ELR (cell line): ENCODE measurements at places on chromosomes 7 and 10.

GRCh38 chr7:78792006-78792405 is 661.5 kb downstream of the MAGI2 start:
- DNase-seq = no peak

- DNase-seq = no peak
Measured at GRCh38 chr7:114802632-114803031, 119.3 kb upstream of the MDFIC start.

- DNase-seq = no peak
Measured at GRCh38 chr10:93796167-93796566, 38.4 kb downstream of the LGI1 start.

DNA sequence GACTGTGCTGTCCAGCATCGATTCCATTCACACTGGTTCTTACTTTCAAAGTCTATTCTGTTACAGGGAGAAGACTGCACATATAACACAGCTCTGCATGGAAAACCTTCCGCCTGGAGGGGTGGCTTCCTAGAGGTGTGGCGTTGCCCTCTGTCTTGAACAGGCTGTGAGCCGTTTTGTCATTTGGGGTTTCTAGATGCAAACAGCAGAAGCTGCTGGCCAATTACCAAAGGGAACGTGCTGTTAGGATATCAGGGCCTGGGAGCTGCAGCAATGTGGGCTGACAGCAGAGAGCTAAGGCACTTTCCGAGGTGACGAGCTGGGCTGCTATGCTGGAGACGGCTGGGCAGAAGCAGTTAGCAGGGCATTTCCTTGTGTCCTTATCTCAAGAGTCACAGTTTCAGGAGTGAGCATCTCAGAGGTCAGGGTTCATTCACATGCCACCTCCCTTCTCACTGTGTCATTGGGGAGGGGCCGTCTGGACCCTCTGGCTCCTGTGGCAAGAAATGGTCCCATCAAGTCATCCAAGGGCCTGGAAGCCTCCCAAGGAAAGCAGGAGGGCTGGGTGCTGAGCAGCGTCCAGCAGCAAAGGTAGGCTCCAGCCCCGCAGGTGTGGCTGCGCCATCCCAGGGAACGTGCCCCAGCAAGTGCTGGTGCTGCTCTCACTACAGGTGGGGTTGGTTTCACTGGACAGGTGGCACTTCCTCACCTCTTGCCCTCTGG is 106.5 kb downstream of the WDR37 start:
- DNase-seq = no peak

DNA sequence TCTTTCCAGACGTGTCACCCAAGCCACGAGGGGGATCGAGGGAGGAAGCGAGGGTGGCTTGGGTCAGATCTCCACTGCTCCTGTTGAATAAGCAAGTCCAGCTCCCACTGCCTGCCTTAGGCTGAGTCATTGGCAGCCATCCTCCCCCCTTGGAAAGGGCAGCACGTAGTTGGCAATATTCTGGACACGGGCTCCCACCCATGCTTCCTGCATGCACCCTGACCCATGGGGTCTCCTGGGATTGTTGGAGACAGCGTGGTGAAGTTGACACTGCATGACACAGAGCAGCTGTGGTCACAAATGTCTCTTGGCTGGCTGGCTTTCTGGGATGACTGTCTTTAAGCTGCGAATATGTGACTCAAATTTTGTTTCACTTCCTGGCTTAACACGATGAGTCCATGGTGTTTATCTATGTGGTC is 11.2 kb downstream of the BTBD16 start:
- peak; percentile 66 for DNase-seq

DNA sequence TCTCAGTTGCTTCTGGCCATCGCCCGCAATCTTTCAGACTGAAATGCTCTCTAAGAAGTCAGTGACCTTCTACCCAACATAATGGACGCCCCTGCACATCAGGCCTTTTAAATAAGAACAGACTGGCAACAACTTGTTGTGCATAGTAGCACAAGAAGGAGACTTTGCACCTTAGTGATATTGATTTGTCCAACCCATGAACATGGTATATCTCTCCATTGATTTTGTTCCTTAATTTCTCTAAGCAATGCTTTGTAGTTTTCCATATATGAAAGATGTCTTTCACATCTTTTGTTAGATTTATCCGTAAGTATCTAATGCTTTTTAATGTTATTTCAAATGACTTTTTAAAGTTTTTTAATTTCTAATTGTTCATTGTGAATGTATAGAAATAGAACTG is 4.3 kb downstream of the IL15RA start:
- DNase-seq = no peak

- DNase-seq = no peak
Measured at GRCh38 chr10:58609532-58610150, 97.0 kb downstream of the BICC1 start.

DNA sequence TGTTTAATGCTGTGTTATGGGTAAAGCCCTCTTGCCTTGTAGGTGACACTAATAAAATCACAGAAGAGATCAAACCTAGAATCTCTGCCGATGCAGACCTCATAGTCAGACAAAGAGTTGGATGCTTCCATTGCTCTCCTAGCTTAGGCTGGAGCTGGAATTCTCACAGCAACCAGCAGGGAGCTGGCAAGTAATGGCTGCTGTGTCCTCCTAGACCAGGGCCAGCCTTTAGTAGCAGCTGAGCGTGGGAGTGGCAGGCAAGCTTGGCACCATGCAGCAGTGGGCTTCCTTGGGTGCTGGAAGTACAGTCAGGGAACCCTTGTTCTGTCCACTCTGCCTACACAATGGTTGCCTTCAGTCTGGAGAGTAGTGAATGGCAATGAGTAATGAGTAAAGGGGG is 598.3 kb upstream of the GALNT17 start:
- DNase-seq = no peak

DNA sequence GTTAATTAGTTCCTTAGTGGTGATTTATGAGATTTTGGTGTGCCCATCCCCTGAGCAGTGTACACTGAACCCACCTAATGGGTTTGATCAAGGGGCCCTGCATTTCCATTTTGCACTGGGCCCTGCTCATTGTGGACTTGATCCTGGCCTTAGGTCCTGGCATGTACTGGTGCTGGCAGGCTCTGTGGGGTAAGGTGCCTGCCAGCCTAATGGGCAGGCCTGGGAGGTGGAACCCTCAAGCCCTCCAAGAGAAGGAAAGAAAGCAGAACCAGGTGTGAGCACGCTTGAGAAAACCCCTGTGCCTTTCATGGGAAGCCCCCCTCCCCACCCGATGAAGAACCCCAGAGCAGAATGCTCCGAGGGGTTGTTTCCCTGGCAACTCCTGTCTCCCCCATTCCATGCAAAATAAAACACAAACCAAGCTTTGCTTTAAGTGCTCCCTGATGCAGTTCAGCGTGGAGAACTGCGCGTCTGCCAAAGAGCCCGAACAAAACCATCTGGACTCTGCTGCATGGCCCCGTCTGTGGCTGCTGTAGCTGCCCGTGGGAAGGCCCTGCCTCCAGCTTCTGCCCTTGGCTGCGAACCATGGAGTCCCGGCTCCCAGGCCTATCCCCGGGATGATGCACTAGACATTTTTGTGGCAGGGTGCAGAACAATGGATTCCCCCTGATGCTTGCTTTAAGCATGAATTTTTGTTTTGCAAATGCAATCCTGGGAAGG is 123.3 kb downstream of the PRPF18 start:
- no peak for DNase-seq

- DNase-seq = no peak
Measured at GRCh38 chr10:29081951-29082685, 206.8 kb upstream of the LYZL1 start.

DNA sequence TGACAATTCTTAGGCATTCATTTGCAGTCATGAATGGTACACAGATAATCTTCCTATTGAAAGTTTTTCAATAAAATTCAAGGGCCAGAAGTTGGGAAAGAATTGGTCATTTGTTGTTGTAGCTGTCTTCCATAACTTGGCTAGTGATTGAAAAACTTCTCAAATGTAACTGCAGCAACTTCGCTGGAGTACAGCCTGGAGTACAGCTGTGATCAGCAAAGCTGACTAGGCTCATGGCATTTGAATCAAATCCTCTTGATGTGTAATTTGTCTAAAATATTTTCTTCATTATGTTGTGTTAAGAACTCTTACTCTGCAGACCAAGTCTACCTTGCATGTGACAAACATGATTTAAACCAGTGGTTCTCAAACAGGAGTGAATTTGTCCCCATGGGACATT is 226.5 kb upstream of the STEAP1 start:
- DNase-seq = no peak

GRCh38 chr10:49649294-49649693 is 30.2 kb upstream of the C10orf53 start:
- peak; percentile 31 for DNase-seq

DNA sequence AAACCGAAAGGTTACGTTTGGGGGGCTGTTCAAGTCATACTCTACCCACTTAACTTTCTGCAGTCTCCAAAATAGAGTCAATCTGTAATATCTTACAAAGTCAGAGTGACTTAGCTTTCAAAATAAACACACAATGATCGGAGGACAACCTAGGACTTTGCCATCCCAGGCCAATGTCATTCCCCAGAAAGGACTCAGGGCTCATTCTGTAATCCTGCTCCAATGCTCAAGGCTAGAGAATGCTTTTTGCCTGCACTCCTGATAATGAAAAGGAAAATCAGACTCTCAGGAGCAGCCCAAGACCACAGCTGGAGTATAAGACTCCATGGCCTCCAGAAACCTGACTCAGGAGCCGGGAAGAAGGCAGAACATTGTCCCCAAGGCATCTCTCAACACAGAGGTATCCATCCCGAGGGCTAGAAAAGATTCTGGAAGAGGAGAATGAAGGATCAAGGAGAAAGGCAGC is 28.5 kb upstream of the ASCC1 start:
- DNase-seq = no peak

DNA sequence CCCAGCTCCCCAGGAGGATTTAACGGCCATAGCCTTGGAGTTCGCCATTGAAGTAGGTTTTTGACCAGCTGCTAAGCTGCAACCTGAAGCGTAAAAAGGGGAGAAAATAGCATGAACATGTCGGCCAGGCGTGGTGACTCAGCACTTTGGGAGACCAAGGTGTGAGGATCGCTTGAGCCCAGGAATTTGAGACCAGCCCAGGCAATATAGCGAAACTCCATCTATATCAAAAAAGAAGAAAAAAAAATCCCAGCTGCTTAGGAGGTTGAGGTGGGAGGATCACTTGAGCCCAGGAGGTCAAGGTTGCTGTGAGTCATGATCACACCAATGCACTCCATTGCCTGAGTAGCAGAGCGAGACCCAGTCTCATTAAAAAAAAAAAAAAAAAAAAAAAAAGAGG is 32.2 kb upstream of the MCU start:
- peak; percentile 52 for DNase-seq

DNA sequence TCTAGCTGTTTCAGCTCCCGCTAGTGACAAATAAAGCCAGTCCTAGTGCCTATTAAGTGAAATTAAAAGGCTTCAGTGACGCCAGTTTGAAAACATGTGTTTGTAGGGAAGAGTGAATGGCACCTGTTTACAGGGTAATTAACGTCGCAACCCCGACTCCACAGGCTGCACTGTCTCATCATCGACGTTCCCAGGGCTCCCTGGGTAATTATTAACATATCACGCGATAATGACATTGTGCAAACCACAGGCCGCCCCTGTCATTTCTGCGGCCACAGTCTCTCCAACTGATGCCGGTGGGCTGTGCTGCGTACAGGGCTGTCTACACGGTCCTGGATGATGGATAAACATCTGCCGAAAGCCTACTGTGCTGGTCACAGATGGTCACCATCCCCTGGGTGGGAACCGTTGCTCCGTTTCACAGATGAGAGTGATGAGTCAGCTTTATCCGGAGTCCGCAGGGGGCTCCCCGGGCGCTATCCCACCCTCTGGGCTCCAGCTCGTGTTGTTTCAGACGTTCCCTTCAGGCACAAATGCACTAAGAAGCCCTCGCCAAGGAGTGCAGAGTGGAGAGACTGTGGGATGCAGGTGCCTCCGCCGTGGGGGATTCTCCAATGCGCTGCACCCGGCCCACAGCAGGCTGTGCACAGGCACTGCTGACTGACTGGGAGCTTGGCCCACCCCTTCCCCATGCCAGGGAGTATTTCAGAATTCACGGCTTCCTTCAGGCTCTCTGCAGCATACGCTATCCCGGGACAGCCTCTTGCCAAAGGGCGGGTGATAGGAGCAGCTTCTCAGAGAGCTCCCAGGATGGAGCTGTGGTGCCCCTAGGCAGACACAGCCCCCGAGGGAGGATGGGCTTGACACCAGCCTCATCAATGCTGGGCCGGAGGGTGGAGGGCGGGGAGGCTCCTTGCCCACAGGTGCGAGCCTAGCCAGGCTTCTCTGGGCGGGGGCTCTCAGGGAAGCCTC is 491.8 kb upstream of the FOXK1 start:
- DNase-seq = no peak

DNA sequence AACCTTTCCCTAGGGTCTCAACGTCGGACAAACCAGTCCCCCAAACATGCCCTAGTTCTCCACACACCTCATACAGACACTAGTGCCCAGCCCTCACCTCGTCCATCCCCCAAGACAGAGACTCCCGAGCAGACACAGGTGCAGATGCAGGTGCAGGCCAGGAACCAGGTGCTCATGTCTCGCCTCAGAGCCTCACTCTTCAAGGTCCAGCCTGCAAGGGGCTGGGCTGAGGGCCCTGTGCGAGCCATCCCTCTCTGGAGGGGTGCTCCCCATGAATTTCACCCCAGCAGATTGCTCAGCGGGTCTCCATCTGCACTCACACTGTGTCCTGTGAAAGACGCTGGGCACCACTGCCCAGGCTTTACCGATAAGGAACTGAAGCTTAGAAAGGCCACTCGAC is 36.9 kb upstream of the TUBB8 start:
- DNase-seq = no peak

- peak; percentile 58 for DNase-seq
Measured at GRCh38 chr7:23418046-23418445, 52.2 kb downstream of the IGF2BP3 start.

GRCh38 chr7:127231415-127231814 is 21.3 kb downstream of the GRM8 start:
- no peak for DNase-seq

DNA sequence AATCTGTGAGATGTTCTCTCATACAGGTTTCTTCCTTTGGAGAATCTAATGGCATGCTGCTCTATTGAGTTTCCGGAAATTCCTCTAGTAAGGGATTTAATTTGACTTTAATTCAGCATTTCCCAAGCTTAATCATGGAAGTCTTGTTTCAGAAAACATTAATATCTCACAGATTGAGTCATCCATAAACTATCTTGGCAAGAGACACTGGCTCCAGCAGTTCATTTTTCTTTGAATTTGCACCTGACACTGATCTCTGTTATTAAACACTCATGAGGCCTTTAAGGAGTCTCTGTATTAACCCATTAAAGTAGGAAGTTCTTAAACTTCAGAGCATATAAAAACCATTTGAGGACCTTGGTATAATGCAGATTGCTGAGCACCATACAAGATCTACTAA is 3.6 kb upstream of the ITGB8 start:
- DNase-seq = peak; percentile 9

GRCh38 chr7:128209229-128210035 is 31.6 kb upstream of the LEP start:
- peak; percentile 73 for DNase-seq
